ENCODE measurements at places on chromosomes 13 and 19.

DNA sequence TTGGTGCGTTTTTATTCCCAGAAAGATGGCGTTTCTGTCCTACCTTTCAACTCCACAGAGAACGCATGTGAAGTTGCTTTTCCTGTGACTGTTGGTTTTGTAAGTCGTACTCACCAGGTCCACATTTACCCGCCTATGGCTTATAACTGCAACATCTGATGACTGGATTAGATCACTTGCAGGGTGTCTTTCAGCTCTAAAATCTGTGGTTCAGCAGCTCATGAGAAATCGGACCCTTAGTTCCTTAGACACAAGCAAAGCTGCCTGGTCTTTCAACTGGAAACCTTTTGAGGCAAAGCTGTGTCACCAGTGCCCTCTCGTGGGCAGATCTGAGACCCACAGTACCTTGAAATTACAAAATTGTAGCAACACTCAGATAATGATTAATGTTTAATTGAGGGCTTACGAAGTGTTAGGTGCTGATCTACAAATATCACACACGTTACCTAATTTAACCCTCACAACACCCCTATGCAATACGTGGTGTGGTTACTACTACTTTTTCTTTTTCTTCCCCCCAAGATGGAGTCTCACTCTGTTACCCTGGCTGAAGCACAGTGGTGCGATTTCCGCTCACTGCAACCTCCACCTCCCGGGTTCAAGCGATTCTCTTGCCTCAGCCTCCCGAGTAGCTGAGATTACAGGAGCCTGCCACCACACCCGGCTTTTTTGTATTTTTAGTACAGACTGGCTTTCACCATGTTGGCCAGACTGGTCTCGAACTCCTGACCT, 65.4 kb downstream of the RUBCNL start:
- peak; percentile 63 for DNase-seq

DNA sequence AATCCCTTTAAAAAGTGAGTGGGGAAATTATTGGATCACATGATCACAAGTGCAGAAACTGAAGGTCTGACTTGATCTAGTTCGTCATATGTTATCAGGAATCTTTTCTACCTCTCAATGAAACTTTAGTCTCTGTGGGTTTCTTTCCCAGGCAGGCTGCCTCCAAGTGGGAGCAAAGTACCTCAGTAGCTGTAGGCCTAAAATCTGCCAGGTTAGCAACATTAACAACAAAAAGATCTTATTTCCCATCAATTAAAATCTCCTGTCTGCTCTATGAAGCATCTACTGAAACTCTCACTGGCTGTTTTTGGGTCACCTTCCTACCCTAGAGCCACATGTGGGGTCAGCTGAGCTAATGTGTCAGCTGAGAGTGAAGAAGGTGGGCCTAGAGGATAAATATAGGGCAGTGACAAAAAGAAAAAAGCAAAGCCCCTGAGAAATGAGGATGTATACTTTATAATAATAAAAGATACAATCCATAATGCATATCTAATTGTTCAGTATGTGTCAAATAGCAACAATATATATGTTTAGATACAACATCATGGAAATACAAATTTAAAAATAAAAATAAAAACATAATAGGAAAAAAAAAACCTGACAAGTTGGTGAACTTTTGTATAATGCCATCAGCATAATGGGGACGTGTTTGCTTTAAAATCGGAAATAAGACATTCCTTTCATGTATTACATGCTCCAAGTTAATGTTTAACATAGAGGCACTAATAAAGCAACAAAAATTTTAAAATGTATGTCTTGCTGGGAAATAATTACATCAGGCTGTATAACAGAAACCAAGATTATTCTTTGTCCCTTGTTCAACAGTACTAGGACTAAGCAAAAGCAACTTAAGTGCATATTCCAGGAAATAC, 141.1 kb downstream of the GPC5 start:
- no peak for DNase-seq

DNA sequence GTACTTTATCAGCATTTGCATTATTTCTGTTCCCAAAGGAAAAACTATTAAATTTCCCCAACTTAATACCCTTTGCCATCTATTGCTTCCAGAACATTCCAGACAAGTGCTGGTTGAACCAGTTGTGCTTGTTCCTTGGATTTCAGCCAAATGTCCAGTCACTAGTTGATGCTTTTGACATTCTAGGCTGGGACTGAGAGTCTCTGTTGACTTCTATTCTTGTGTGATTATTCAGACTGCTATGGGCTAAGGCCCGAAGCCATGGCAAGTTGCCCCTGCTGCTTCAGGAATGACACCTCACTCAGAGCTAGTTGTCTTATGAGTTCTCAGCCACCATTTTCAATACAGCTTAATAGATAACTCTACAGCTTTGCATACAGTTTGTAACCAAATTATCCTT, 458.1 kb upstream of the ARGLU1 start:
- peak; percentile 35 for DNase-seq

DNA sequence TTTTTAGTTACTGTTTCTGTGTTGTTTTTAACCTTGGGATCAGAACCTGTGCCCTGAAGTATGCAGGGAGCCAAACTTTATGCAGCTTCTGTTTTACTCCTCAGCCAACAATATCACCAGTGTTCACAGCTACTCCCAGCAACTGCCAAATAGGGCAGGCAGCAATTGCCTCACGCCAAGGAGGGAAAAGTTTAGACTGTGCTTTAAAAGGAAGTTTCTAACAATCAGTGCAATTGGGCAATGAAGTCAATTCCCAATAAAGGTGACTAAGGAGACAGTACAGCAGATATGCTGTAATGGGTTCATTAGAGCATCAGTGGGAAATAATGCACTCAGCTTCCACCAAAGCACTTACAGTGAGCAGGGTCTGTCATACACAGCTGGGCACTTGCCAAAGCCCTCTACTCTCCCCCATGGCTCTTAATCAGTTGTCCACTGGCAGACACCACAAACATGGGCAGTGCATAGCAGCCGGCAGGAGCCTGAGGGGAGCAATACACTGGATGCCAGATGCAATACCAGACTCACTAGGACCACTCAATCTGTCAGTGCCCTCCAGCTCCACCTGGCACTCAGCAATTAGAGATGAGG, 19.3 kb downstream of the ENOX1 start:
- no peak for DNase-seq

GRCh38 chr13:100581504-100581903, 7.1 kb downstream of the GGACT start:
- no peak for DNase-seq
